ENCODE measurements at places on chromosomes 4 and X. TPM values are rescaled to one million over a fixed set of nuclear protein-coding genes. Genes with fewer than 3 reads are reported as not detected.
A peak's percentile ranks its signal among the peaks of the same experiment; 100 is the strongest.

The RNF150 gene
- 4.8 TPM for total RNA-seq

The ATXN3L gene
- total RNA-seq, result not detected

The PLK4 gene
- total RNA-seq, result 35.2 TPM

DNA sequence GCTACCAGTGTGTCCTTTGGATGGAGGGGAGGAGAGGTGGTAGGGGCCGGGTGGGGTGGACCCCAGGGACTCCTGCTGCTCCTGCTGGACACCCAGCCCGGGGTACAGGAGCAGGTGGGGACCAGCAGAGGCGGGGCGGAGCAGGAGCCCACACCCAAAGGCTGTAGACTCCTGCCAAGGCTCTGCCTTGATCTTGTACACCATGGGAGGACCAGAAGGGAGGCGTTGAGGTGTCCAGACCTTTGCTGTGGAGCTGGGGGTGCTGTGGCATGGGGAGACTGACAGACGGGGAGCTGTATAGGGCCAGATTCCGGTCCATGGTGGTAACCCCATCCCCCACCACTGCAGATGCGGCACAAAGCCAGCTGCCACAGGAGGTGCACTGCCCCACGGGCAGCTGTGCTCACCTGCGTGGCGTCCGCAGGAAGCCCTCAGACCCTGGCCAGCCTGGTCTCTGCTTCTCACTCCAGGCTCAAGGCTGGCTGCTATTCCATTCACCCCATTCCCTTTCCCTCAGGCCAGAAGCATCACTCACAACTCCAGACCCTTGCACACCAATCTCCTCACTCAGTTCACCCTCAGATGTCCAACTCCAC, 5.0 kb upstream of the SLC26A1 start:
- peaks cover 71% of the 10 kb centered on the region for H3K27me3 ChIP-seq
- H3K36me3 ChIP-seq, result no peaks in the 10 kb centered on the region
- DNase-seq, result no peak
- H3K4me1 ChIP-seq, result peaks cover 4% of the 10 kb centered on the region
- H3K27ac ChIP-seq, result no peak overlapping the region

- DNase-seq, result no peak
- H3K36me3 ChIP-seq, result no peaks in the 10 kb centered on the region
- no peak overlapping the region for H3K4me3 ChIP-seq
- H3K27ac ChIP-seq, result no peak overlapping the region
Observed at GRCh38 chrX:155544881-155545280, 67.9 kb downstream of the TMLHE start.

DNA sequence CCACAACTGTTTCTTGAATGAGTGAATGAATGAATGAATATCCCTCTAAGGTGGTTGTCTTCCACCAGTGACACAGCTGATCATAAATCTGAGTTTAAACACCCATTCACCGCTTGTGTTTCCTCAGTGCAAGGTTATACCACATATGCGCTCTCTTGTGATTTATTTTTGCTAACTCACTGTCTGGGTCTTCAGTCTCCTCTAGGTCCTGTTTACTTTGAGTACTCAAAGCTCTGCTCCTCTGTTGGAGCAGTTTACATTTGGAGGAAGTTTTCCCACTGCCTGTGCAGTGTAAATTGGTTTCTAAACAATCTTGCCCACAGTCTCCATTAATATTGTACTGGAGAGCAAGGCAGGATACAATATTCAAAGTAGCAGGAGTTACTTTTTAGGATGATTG, 212.6 kb upstream of the JADE1 start:
- DNase-seq, result peak; percentile 11
- H3K27ac ChIP-seq, result no peak overlapping the region
- H3K27me3 ChIP-seq, result no peaks in the 10 kb centered on the region
- no peaks in the 10 kb centered on the region for H3K36me3 ChIP-seq
- no peak overlapping the region for H3K4me3 ChIP-seq

GRCh38 chrX:97021680-97022079, 138.0 kb downstream of the RPA4 start:
- DNase-seq, result no peak
- H3K4me1 ChIP-seq, result no peaks in the 10 kb centered on the region
- no peaks in the 10 kb centered on the region for H3K27me3 ChIP-seq
- H3K36me3 ChIP-seq, result no peaks in the 10 kb centered on the region

DNA sequence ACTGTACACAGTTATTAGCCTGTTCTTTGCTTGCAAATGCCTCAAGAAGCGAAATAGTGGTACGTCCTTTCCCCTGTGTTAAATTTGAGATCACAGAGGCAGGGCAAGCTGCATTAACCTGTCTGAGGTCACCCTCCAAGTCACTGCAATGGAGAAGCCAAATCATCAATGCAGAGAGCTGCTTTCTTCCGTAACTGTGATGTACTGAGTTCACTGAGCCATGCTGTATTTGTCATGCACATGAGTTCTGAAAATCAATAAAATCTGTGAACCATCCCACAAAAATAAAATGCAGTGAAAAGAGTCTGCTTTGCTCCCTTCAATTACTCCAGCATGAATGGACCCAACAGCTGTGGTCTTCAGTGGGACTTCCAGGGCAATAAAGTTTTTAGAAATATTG, 393.5 kb downstream of the KCNIP4 start:
- no peaks in the 10 kb centered on the region for H3K27me3 ChIP-seq
- no peak overlapping the region for H3K4me3 ChIP-seq
- H3K36me3 ChIP-seq, result no peaks in the 10 kb centered on the region
- no peak for DNase-seq
- peaks cover 3% of the 10 kb centered on the region for H3K4me1 ChIP-seq
- no peak overlapping the region for H3K27ac ChIP-seq

GRCh38 chr4:133775881-133776280, 425.7 kb downstream of the PABPC4L start:
- no peak overlapping the region for H3K4me3 ChIP-seq
- no peak overlapping the region for H3K27ac ChIP-seq
- no peaks in the 10 kb centered on the region for H3K4me1 ChIP-seq
- DNase-seq, result no peak
- H3K36me3 ChIP-seq, result no peaks in the 10 kb centered on the region

DNA sequence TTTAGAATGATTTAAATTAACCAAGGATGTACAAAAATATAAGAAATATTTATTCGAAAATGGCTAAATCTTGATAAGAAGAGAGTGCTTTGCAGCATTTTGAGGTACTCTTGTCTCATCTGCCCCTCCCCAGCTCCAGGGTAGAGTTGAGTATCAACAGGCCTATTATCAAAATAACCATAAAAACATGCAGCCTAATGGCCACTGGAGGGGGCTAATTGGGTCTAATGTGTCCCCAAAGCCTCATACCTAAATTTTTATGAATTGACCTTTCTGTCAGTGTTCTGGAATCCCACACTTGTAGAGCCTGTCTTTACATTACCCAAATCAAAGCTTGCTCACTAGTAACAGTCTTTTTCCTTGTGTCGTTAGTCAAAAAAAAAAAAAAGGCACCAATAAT, 544.9 kb upstream of the CPXCR1 start:
- no peaks in the 10 kb centered on the region for H3K4me1 ChIP-seq
- DNase-seq, result no peak
- no peaks in the 10 kb centered on the region for H3K27me3 ChIP-seq
- H3K36me3 ChIP-seq, result no peaks in the 10 kb centered on the region
- H3K27ac ChIP-seq, result no peak overlapping the region
- no peak overlapping the region for H3K4me3 ChIP-seq

All from H1 (cell line).